ENCODE measurements at places on chromosomes 1 and 21.

GRCh38 chr1:119988306-119989062, 81.0 kb downstream of the NOTCH2 start:
- DNase-seq, result peak; percentile 59

DNA sequence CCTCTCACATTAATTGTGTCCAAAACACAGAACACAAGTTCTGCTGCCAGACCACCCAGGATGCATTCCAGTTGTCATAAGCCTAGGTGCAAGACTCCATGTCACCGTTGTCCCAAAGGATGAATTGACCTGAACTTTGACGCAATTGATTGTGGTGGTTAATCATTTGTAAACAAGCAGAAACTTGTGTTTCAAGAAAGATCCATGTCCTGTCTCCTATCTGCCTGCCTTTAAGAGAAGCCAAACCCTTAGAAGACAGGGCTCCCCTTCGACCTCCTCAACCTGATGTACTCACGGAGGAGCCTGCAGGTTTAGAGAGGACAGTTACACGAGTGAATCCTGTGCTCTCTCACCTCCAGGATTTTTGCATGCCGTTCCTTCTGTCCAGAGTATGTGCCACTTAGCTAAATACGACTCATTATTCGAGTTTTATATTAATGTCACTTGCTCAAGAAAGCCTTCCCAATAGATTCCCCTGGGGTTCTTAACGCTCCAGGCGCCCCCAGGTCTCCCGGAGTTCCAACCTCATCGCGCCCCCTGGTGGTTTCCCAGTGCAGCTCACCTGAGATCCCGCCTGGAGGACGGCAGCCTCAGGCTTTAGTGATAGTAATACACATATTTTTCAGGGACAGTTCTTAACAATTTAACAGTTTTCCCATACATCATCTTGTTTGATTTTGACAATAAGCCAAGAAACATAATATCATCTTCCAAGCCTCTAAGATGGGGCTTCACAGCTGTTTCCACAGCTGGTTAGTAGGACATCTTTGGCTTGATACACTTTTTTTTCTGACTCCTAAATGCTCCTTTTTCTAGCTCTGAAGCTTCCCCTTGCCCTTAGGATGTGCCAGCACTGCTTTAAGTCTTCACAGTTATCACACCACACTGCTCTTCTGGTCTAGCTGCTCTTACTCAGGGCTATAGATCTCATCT, 2.4 kb upstream of the C8B start:
- no peak for DNase-seq

GRCh38 chr1:221644145-221644448, 97.8 kb downstream of the DUSP10 start:
- DNase-seq, result no peak

GRCh38 chr1:182644886-182645285, 39.5 kb downstream of the RGS8 start:
- DNase-seq, result no peak

DNA sequence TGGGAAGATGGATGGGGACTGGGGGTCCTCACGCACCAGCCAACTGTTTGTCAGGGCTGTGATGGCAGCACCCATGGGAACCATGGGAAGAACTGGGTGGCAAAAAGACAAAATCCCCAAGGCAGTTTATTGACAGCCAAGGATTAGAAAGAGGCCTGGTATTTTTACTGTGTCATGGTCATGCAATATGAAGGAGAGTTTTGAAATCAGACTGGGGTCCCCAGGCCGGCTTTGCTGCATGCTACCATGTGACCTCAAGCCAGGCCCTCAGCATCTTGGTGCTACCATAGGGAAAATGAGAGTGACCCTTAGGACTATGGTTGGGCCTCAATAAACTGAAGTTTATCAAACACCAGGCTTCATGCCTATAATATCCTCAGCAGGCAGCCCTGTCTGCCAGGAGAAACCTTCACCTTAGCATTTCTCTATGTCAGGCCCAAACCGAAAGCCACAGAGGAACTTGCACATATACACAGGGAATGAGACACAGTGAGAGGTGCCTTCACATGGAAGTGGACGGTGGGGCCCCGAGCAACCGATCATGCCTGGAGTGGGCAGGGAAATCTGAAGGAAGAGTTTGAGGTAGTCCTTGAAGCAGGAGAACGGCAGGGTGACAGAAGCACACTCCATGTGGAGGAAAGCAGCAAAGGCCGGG, 203.2 kb downstream of the HIVEP3 start:
- DNase-seq, result no peak

- DNase-seq, result no peak
These were observed 48.5 kb downstream of the BRINP3 start for GRCh38 chr1:190429141-190429540.

GRCh38 chr1:151193304-151193703, 3.3 kb upstream of the VPS72 start:
- DNase-seq, result no peak

DNA sequence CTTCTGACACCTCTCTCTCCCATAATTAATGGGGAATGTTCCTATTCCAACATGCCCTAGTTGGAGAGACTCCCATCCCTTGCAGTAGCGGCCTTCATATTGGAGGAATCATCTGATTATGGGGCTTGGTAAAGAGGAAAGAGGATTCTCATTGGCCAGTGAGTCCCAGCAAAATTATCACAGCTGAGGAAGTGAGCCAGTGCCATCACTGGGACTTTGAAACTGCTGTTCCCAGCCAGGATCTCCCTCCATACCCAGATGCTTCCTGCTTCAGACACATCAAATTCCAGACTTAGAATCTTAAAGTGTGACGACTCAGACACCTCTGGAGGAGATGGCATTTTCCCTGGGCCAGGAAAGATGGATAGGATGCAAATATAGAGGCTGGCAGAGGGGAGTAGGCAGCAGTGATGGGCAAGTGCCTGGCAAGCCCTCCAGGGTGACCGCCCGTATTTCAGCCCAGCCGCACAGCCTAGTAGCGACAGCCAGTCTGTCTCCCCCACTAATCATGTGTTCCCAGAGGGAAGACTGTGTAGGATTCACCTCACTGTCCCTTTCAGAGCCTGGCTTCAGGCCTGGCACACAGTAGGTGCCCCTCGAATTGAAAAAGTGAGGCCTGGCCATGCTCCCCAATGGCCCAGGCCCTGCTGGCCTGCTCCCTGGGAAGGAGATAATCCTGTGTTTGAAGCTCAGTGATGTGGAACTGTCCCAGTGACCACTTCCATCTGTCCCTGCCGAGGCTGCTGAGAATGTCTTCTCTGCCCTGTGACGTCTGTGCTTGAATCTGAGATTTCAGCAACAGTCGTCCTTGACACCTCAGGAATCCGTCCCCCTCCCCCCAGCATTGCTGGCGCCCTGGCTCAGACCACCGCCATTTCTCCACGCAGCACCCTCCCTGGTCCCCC, 41.2 kb upstream of the MAGOH start:
- no peak for DNase-seq

DNA sequence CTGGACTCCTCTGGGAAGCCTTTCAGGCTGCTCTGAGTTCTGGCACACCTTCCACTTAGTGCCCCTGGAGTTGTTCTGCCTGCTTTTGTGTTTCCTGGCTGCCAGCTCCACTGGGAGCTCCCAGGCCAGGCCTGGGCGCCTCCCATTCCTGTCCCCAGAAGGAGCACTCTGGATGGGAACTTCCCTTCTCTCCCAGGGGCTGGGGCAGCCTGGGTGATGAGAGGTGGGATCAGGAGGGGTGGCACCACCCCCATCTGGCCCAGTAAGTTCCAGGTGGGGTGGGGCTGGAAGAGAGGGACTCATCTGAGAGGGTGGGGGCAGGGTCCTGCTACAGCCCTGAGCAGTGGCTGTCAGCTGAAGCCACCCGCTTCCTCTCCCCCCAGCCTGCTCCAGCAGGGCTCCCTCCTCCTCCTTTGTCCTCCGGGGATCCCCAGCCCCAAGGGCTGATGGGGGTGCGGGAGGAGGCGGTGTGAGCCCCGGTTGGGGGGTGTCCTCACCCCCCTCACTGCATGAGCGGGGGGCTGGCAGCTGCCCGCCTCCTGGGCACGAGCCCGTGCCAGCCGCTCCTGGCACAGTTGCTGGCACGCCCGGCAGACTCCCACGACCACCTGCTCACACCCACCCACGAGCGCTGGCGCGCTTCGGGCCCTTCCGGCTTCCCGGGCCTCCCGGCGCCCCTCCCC, 4.7 kb downstream of the FOXO6 start:
- no peak for DNase-seq

- DNase-seq, result no peak
These were observed 93.9 kb downstream of the TBX19 start for GRCh38 chr1:168374566-168374965.

DNA sequence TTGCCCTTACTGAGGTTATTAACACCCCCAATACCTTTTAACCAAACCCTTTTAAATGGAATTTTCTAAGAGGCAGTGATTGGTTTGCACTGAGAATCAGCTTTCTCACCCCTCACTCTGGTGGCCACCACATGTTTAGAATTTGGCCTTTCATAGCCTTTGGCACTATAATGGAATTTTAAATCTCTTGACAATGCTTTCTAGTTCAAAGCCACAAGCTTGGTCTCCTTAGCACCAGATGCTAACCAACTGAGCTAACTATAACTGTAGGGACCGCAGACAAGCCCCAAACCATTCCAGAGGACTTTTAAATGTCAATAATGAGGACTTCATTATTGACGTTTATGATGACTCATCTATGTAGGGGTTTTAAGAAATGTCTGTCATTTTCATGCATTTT, 238.7 kb upstream of the SNX7 start:
- DNase-seq, result no peak

DNA sequence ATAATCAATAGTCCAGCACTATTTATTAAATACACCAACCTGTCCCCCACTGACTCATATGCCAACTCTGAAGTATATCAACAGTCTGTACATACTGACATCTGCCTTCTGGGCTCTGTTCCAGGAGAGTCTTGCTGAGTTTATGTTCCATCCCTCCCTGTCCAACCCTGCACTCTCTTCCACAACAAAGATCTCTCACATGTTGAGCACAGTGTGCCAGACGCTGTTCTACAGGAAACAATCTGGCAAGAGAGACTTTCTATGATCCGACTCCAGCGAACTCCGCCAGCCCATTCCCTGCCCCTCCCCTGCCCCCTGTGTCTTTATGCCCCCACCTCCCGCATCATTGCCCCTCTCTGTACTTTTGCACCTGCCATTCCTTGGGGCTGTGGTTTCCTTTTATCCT, 3.4 kb downstream of the LACTBL1 start:
- no peak for DNase-seq

GRCh38 chr21:42453986-42454570, 41.9 kb downstream of the RSPH1 start:
- no peak for DNase-seq

GRCh38 chr1:55287723-55288122, 72.6 kb upstream of the USP24 start:
- no peak for DNase-seq

DNA sequence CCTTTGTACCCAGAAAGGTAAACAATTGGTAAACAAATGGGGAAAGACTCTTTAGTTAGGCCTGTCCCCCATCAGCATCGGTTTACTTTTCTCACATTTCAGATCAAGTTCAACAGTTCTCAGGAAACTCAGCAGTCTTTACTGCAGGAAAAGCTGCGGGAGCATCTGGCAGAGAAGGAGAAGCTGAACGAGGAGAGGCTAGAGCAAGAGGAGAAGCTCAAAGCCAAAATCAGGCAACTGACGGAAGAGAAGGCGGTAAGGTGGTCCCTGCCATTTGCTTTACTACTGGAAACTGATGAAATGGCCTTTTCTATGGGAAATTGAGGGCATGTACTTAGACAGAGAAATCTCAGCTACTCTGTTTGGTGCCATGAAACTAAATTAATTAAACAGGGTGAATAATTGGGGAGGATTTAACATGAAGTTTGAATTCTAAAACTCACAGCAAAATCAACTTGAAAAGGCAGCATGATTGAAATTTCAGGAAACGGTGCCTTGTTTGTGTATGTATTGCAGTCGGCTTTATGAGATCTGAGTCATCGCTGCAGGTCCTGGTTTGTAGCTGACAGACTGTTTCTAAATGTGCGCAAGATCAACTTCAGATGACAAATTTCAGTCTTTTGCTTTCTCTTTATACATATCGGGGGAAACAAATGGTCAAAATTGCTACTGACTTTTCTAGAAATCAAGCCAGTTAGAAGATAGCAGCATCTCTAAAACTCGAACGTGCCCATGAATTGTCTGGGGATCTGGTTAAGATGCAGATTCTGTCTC, 67.9 kb upstream of the EFHD2 start:
- DNase-seq, result peak; percentile 17

- no peak for DNase-seq
These were observed 64.8 kb upstream of the TENT5C start for GRCh38 chr1:117541003-117541402.

DNA sequence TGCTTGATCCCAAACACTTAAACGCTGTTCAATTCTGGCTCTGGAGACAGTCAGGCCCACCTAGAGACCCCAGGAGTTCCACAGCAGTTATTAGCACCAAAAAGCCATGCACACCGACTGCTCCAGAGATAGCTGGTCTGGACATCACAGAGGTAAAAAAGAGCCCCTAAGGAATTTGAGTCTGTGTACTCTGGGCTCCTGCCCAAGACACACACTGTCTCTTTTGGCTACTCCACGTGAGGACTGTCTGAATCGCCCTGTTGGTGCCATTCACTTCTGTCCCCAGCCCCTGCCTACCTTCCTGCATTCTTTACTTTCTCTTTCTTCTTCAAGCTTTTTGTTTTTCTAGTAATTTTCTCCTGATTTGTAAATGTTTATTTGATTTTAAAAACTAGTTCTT, 197.4 kb downstream of the ADGRL2 start:
- no peak for DNase-seq

DNA sequence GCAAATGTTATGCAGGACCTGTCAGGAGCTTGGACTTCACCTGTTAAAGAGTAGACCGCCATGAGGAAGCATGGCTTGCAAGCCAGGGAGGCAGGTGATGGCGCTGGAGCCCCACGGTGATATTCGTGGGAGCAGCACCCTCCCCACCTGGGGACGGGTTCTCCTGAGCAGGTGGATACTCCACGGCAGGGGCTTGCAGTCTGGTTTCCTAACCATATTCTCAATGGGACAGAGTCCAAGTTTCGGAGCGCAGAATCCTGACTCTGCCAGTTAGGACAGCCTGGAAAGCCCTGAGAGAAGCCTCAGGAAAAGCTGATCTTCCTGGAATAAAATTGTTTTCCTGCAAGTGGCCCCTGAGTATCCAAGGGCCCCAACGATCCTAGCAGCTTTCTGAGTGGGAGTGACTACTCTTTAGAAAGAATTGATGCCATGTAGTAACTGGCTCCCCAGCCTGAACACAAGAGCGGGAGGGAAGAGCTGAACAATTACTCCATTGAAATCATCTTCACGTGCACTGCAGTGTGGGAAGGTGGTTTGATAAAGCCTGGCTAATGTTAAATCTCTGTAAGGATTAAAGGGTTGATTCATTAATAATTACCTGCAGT, 146.3 kb upstream of the RAB4A start:
- no peak for DNase-seq

DNA sequence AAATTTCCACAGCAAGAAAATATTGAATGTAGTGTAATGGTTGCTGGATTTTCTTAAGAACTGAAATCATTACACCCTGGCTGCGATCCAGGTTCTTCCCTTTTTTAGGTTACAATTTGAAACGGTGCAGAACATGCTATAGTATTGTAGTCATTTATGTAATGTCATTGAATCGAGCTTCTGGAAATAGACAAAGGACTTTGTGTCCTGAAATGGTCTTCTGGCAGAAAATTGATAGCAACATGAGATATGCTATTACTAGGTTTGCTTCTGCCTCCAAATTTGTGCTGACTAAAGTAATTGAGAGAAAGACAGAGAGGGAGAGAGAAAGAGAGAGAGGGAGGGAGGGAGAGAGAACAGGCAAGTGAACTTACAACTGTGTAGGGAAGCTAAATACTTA, 146.2 kb upstream of the NFIA start:
- DNase-seq, result no peak

GRCh38 chr1:89761901-89762300, 58.9 kb upstream of the LRRC8D start:
- no peak for DNase-seq

- no peak for DNase-seq
These were observed 24.6 kb downstream of the RPS6KA1 start for GRCh38 chr1:26553942-26554682.
